GM12892 (cell line): ENCODE measurements at places on chromosomes 1 and 21.

DNA sequence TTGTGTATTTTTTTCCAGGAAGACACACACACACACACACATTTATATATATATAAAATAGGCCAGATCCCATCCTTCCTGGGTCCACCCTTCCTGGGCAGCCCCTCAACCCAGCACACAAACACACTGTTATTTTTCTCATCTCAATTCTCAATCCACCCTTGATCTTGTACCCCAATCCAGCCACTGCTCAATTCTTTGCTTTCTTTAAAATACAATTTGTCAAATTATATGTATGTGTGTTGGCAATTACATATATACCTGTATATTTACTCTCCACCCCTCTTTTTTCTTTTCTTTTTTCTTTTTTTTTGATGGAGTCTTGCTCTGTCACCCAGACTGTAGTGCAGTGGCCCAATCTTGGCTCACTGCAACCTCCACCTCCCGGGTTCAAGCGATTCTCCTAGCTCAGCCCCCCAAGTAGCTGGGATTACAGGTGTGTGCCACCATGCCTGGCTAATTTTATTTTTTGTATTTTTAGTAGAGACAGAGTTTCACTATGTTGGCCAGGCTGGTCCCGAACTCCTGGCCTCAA lies 88.3 kb downstream of the DHRS3 start:
- DNase-seq, result no peak

DNA sequence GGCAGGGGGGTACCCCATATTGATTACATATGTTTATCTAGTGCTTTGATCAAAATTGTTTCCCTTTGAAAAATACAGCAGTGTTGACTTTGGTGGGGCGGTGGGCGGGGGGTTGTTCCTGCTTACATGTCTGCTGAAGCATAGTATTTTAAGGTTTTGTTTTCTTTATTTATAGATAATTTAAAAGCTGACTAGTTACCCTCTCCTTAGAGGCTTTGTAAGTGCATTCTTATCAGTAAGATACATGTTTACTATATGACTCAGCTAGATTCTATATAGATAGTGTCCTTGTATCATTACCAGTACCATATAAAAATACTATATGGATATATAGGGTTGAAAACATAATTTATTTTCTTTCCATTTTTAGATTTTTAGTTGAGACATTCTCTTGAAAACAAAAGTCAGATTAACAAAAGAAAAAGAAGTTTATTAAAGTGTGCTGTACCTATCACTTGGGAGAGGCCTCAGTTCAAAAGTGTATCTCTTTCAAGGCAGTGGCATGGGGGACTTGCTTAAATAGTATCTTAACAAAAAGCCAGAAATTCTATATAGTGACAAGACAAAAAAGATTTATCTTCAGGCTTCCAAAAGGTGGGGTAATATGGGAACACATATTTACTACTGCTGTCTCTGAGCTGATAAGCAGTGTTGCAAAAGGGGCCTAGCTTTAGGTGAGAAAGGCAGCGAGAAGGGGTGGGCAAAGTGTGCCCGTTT lies 79.0 kb downstream of the HS2ST1 start:
- no peak for DNase-seq

GRCh38 chr1:82795508-82796149 lies 994.9 kb downstream of the ADGRL2 start:
- DNase-seq, result no peak

DNA sequence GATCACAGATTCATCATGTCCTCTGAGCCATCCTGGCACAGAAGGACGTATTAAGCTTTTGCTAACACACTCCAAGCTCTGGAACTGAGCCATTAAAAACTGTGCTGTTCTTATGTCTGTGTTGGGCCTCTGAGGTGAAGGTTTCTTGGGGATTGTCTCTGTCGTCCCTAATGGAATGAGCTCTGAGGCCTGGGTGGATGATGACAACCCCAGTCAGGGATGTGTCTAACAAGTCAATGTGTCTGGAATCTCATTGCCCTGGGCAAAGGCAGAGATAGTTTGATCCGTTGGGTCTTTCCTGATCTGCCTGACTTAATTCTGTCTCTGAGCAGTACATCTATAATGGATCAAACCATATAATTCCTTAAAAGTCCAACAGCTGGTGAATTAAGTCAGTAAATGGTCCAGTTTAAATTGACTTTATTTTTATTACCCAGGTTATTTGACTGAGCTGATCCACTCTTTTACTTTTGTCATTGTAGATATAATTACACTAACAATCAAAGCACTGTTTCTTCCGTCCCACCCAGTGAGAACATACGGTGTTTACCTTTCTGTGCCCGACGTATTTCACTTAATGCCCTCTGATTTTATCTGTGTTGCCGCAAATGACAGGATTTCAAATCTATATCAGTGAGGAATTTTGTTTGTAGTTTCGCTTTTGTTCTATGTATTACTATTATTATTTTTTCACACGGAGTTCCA lies 38.8 kb upstream of the OR2B11 start:
- DNase-seq, result no peak

GRCh38 chr1:155938220-155938627 lies 3.2 kb upstream of the RXFP4 start:
- DNase-seq, result no peak
